ENCODE measurements at places on chromosomes 6 and 20.
A peak's percentile ranks its signal among the peaks of the same experiment; 100 is the strongest.

DNA sequence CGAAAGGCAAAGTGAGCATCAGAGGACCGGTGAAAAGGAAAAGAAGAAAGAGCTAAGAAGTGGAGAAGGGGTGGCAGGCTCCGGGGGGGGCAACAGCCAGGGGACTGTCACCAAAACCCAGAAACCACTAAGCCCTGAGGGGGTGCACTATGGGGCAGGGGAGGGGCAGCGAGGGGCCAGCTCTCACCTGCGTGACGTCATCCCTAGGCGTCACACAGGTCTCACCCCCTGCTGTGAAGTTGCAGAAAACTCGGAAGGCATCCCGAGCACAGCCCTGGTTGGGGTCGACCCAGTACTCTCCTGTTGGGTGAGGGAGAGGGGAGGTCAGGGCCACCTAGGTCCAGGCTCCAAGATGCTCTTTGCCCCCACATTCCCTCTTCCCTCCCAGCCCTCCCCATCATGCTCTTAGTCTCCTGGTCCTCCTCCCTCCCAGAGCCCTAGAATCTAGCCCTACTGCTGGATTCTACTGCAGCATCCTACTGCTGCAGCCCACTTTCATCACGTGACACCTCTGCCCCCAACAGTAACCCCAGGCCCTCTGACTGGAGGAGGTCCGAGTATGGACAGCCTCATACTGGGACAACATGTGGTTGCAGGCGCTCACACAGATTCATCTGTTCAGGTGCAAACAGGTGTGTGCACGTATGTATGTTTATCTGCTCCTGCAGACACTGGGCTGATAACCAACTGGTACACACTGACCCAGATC, 27.4 kb downstream of the COL11A2 start:
- DNase-seq = no peak

- DNase-seq = no peak
Measured at GRCh38 chr20:50789968-50790650, 4.8 kb upstream of the BCAS4 start.

GRCh38 chr6:33118525-33119123, 42.8 kb downstream of the HLA-DPB1 start:
- no peak for DNase-seq

GRCh38 chr6:166526937-166527336, 59.5 kb downstream of the RAMACL start:
- DNase-seq = no peak

DNA sequence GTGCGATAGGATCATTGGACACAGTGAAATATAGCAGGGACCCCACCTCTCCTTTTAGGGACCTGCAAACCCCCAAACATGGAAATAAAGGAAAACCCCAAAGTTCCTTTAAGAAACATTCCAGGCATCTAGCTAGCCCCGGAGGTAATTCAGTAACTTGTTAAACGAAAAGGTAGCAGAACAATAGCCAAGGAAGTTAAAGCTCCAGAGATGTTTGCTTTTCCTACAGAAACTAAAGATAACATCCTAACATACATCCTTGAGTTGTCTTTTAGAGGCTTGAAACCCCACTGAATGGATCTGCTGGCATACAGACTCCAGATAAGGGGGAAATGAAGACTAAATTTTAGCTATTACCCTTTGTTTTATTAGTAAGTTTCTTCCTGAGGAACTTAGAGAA, 51.0 kb downstream of the FAM184A start:
- no peak for DNase-seq

DNA sequence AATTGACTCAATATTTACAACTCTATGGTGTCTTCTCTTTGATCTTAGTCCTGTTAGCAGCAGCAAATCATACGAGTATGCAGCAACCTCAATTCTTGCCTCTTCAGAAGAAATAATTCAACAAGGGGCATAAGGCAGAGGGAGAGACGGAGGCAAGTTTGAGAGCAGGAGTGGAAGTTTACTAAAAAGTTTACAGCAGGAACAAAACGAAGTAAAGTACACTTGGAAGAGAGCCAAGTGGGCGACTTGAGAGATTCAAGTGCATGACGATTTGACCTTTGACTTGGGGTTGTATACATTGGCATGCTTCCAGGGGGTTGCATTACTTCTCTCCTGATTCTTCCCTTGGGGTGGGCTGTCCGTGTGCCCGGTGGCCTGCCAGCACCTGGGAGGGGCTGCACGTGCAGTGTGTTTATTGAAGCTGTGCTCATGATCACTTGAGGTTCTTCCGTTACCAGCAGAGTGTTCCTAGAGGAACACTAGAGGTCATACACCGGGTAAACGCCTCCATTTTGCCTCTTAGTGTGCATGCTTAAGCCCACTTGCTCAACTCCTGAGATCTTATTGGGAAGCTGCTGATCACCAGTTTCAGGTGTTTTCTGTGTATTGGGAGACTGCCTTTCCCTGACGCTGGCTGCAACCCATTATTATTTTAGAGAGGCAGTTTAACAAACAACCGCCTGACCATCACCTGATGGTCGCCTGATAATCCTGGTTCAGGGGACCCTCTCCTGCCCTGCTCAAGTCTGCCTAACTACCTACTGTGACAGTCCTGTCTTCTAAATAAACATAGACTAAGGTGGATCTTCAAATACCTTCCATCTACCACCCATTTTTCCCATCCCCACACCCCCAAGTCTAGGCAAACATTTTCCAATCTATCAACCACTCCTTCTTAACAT, 172.4 kb upstream of the MYLIP start:
- no peak for DNase-seq

GRCh38 chr20:60071965-60072364, 113.7 kb downstream of the CDH26 start:
- no peak for DNase-seq

DNA sequence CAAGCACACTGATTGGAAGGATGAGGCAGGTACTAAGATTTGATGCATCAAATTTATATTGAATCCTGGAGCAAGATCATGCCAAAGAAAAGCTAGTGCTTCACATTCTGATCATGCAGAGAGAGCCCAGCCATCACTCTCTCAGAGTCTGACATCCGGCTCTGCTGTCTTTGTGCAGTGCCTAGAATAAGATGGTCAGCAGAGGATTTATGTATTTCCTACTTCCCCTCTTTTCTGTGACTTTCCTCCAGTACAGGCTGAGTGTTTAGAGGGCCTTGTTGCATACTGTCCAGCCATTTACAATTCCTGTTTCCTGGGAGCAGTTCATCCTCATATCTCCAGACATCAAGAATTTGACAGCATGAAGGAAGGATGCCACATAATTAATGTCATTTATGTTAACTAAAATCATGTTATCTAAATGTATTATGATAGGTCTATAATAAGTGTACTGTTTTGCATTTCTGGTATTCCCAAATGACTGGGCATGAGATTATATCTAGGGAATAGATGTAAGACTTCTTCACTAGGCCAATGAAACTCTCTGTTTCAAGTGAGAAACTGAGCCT, 167.6 kb downstream of the EPM2A start:
- no peak for DNase-seq

DNA sequence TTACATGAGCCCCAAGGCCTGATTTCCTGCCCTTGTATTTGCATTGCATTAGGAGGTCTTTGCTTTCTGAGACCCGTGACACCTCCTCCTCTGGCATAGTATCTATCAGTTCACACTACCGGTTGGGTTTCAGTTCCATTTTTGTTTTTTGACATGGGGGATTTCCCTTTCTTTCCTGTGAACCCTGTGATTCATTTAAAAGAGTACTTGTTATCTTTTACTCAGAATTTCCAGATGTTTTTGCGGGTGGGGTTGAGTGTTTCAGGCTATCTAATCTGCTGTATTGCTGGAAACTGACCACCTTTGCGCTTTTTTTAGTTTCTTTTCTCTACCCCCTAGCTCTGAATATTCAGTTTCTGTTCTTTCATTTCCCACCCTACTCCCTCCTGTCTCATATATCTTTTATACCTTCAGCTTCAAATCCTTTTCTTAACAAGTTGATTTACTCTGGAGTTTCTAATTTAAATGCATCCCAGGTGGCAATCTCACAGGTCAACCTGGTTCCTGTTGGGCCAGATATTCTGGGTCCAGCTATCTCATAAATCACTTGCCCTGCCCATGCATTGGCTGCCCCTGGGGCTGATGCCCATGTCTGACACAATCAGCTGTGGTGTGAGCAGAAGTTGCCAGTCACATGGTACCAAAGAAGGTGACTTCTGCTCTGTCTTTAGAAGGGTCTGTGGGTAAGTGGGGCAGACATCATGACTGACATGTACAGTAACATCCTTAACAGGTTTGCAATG, 14.3 kb upstream of the NCOA3 start:
- DNase-seq = peak; percentile 14

GRCh38 chr6:139846538-139847456, 472.3 kb upstream of the CITED2 start:
- no peak for DNase-seq

DNA sequence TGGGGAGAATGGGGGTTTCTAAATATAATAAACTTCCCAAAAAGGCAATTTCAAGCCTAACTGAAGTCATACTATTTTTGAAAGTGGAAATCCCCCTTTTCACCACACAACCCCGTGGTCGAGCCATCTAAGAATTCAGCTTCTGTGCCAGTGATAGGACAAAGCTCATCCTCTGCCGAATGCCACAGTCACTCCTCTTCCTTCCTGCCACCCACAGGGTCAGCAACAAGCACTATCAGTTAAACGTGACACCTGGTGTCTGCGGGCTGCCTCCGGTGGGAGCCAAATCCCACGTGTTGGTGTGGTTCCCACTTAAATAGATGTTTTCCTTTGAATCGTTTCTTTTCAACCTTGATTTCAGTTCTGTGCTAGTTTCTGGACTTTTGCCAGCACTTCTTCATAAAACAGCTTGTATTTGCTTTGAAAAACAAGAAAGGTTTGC, 60.7 kb downstream of the TNFAIP3 start:
- peak; percentile 51 for DNase-seq

GRCh38 chr6:166056637-166057036, 111.0 kb downstream of the TBXT start:
- no peak for DNase-seq
